ENCODE measurements at places on chromosomes 3 and 15. TPM values are rescaled to one million over a fixed set of nuclear protein-coding genes. Genes with fewer than 3 reads are reported as not detected.

- no peak for DNase-seq
Observed at GRCh38 chr3:75983609-75984290, 198.4 kb upstream of the ZNF717 start.

- DNase-seq = no peak
Observed at GRCh38 chr3:148439254-148439822, 258.4 kb upstream of the AGTR1 start.

DNA sequence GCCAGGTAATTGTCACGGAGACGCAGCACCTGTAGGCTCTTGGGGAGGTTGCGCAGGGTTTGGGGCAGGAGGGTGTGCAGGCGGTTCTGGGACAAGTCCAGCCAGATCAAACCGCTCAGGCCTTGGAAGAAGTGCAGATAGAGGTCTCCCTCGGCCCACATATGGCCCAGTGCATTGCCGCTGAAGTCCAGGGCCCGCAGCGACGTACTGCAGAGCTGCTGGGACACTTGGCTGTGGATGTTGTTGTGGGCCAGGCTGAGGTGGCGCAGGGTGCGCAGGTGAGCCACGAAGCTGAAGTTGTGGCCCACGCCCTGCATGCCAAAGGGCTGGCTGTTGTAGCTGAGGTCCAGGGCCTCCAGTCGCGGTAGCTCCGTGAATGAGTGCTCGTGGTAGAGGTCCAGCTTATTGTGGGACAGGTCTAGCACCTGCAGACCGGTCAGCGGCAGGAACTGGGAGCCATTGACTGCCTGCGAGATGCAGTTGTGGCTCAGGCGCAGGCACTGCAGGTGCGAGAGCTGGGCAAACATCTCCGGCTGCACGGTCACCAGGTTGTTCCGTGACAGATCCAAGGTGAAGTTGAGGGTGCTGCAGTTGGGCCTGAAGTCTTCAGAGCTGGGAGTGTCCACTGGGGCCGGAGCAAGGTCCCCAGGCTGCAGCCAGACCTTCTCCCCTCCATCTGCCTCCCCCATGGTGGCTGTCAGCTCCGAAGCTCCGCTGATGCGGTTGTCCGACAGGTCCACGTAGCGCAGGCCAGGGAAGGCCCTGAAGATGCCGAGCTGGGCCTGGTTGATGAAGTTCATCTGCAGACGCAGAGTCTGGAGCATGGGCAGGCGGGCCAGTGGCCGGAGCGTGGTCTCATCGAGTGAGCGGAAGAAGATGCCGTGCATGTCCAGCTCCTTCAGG lies 2.9 kb downstream of the TLR9 start:
- DNase-seq = no peak

DNA sequence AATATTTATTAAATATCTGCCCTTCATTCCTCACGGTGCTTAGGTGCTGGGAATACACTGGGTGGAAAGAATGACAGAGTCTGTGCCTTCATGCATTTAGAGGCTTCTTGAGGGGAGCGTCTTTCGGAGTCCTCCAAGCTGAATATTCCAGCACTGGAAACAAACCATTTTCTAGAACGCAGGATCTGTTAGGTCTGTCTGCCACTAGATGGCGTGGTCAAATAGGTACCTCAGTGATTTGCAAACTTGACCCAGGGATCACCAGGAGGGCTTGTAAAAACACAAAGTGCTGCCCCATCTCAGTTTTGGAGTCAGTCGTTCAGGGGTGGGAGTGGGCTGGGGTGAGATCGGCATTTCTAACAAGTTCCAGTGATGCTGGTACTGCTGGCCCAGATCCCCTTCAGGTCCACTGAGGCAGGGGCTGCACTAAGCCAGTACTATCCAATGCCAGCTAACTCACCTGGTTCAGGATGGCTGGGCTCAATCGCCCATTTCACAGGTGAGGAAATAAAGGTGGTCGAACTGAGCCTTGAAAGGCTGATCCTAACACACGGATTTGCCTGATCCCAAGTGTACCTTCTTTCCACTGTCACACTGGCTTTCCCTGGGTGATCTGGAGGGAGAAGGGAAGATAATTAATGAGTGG lies 14.8 kb downstream of the ARNT2 start:
- DNase-seq = peak; percentile 59

Gene CCDC39
- under 0.01 TPM for total RNA-seq

Gene GOLGA8J
- total RNA-seq = not detected

Measured in fibroblast of villous mesenchyme (primary cell).